ENCODE measurements at places on chromosomes 16 and 17. TPM values are rescaled to one million over a fixed set of nuclear protein-coding genes. Genes with fewer than 3 reads are reported as not detected.

CHCT1 gene
- total RNA-seq, result not detected

DNA sequence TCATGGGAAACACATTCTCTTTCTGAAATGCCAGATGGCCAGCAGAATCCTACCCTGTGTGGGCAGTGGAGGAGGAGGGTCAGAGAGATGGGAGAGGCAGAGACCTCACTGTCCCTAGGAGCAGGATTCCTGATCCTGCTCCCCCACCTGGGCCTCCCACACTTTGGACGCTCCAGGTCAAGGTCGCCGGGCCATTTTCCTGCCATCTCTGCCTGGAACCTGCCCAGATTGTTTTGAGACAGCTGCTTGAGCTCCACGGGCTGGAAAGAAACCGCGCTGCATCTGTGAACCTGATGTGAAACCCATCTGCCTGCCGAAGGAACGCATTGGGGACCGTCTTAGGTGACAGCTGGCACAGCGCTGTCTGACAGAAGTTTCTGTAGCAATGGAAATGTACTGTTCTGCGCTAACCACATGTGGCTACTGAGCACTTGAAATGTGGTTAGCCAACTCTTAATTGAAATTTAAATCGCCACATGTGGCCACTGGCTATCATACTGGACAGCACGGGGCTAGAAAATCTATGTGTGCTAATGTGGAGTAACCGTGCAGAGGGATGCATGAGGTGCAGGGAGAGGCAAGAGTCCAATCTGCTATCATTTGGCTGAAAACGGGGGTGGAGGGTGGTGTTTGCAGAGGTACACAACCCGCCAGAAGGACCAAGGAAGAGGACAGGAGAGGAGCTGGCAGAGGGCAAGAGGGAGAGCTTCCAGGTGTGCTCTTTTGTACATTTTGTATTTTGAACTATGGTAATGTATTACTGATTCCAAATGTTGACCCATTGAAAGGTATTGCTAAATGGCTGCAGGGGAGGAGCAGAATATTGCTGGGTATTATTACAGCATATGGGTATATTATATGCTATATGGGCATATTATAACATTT is 15.4 kb upstream of the NUBP1 start:
- no peak for DNase-seq

EVI2B gene
- not detected for total RNA-seq

CD300C gene
- total RNA-seq, result not detected

GRCh38 chr16:15639061-15639568 is 3.8 kb downstream of the MARF1 start:
- no peak for DNase-seq

- peak; percentile 87 for DNase-seq
Measured at GRCh38 chr17:29155227-29155965, 24.8 kb downstream of the MYO18A start.

- no peak for DNase-seq
Measured at GRCh38 chr16:65075877-65076276, 46.0 kb downstream of the CDH11 start.

GRCh38 chr17:47804461-47804860 is 17.1 kb downstream of the OSBPL7 start:
- no peak for DNase-seq

GRCh38 chr17:78324391-78325075 is 35.3 kb downstream of the SOCS3 start:
- no peak for DNase-seq

- DNase-seq, result peak; percentile 38
Measured at GRCh38 chr17:64492481-64493109, 4.3 kb downstream of the POLG2 start.

DNA sequence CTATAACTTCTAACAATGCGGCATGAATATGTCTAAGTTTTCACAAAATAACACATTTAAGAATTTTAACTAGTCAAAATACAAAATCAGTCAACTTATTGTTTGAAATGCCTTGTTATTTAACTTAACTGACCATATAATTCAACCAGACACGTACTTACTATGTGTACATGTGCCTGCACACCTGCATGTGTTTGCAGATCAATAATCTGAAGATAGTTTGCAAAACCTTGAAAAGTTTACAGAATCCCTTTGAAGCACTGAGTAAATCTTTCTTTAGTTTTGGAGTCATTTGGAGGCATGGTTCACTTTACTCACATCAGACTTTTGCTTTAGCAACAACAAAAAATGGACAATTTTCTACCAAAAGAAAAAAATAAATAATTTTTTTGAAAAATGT is 363.8 kb downstream of the PMP22 start:
- DNase-seq, result no peak

NACA2 gene
- total RNA-seq, result not detected

C16orf46 gene
- 0.26 TPM for total RNA-seq

DNA sequence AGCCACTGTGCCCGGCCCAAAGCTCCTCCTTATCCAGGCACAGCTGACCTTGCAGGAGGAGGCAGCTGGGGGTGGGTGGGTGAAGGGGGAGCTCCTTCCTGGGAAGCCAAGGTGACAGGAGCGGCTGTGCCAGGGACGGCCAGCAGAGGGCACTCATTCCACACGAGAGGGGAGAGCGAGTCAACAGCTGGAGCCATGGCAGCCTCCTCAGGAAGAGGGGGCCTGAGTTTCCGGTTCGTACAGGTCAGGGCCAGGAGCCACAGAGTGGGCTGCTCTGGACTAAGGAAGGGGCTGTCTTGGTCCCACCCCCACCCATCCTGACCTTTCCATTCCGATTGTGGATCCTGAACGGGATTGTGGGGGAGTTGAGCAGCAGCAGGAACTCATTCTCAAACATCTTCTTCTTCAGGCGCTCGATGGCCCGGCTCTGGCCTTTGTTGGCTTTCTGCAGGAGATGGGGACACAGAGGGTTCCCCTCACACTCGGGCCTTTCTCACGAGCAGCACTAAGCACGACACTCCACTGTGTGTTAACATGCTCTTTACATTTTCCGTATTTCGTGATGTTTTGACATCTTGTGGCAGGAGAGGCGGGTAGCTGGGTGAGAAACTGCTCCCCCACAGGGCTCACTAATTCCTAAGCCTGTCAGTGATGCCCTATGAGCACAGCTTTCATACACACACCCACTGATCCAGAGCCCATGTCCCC is 61.6 kb downstream of the TIMM22 start:
- peak; percentile 45 for DNase-seq

- DNase-seq, result no peak
Measured at GRCh38 chr17:12048843-12049473, 28.3 kb downstream of the MAP2K4 start.

GRCh38 chr17:80945736-80946135 is 45.9 kb upstream of the CHMP6 start:
- DNase-seq, result no peak

DNA sequence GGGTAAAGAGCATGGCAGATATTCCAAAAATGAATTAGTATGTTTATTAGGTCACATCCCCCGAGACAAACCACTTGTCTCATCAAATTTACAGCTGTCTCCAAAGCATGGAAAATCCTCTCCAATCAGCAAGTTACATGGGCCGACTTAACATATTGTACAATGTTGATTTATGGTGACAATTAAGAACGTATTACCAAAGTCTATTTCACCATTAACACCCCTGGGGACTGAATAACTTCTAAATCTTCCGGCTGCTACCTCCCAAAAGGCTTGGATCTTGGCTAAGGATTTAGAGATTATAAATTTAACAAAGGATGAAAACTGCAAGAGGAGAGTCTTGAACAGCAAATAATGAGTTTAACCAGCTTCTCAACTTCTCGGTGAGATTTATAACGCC is 311.9 kb downstream of the NPIPA8 start:
- no peak for DNase-seq

- DNase-seq, result no peak
Measured at GRCh38 chr17:56781906-56782305, 51.8 kb downstream of the C17orf67 start.

KRT24 gene
- 1.6 TPM for total RNA-seq

MMP15 gene
- 7.9 TPM for total RNA-seq

KRTAP16-1 gene
- total RNA-seq, result not detected
